ENCODE measurements at places on chromosomes 6 and 20. TPM values are rescaled to one million over a fixed set of nuclear protein-coding genes. Genes with fewer than 3 reads are reported as not detected.

The DZANK1 gene
- 2.4 TPM for total RNA-seq

The MEI4 gene
- total RNA-seq = not detected

The RIPPLY2 gene
- total RNA-seq = not detected

The CCDC170 gene
- total RNA-seq = not detected

The ABHD16B gene
- total RNA-seq = not detected

The PLCB1 gene
- 0.56 TPM for total RNA-seq

The RXRB gene
- total RNA-seq = 46.6 TPM

The RIMS1 gene
- total RNA-seq = not detected

The LTB gene
- 89.3 TPM for total RNA-seq

The C6orf163 gene
- total RNA-seq = 2.7 TPM

The ACTL10 gene
- 1.2 TPM for total RNA-seq

The BTNL2 gene
- not detected for total RNA-seq

The SYNGAP1 gene
- total RNA-seq = 70.5 TPM

The PAQR8 gene
- 11.4 TPM for total RNA-seq

The UNC5CL gene
- total RNA-seq = 2.8 TPM

The CD40 gene
- 8.8 TPM for total RNA-seq

The STX16 gene
- total RNA-seq = 135 TPM

GRCh38 chr20:21509597-21510371, 4.1 kb downstream of the NKX2-2 start:
- DNase-seq = no peak

GRCh38 chr20:19260412-19261090, 48.1 kb downstream of the SLC24A3 start:
- no peak for DNase-seq

DNA sequence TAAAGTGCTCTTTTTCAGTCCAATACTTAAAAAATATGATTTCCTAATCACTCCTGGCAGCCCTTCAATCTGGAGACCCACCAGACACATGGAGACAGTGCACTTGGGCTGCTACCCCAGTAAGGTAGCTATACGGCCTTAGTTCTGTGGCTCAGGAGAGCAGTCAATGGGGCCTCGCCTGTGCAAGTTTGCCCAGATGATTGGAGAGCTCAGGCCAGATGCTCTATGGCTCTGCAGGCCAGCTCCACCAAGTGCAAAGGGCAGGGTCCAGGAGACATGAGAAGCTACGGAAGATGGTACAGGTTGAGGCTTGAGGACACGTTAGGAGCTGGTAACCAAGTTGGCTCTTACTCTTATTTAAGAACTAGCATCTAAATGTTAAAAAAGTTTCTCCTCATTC, 30.7 kb downstream of the STK38 start:
- no peak for DNase-seq

DNA sequence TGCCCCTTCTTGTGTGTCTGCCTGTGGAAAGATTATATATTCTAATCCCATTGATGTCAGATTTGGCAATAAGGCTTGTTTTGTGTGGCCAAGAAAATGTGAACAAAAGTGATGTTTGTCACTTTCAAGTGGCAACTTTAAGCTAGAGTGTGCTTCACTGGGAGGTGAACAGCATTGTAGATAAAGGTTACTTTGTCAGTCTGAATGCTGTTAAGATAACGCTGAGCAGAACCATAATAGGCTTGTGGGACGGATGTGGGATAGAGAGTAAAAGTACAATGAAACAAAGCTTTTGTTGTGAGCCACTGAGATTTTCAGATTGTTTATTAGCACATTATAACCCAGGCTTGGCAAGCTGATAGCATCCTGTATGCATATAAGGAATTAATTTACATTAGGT, 303.8 kb upstream of the MAN1A1 start:
- DNase-seq = no peak

DNA sequence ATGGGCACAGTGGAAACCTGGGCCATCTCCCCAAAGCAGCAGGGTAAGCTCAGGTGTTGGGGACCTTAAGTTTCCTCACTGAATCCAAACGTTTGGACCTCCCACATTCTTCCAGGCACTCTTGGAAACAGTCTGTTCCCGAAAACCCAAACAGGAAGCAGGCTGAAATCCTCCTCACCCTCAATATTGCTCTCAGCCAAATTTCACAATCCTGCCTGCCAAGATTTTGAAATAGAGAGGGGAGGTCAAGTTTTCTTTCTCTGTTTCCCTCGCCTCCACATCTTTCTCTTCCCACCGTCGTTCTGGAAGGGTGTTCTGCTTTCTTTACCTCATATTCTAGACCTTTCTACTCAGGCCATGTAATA, 392.0 kb upstream of the SASH1 start:
- no peak for DNase-seq

GRCh38 chr6:157265186-157265585, 58.1 kb downstream of the TMEM242 start:
- no peak for DNase-seq

GRCh38 chr6:89270951-89271721, 44.0 kb downstream of the GABRR2 start:
- DNase-seq = no peak

- no peak for DNase-seq
Measured at GRCh38 chr6:19501737-19502245, 335.4 kb upstream of the ID4 start.

DNA sequence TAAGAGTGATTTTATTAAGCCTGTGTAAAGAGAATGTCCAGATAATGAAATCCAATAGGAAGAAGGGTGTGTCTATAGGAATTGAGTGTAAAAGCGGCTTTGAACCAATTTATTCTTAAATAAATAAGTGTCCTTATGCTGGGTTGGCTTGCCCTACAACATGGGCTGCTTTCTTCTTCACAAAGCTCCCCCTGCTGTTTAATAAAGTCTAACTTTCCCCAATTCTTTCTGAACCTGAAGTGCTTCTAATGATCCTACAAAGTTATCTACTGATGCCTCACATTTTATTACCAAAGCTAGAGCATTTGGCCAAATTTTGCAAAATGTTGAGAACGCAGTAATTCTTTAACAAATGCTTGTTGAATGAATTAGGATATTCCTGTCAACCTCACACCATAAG, 36.3 kb upstream of the SIRT5 start:
- no peak for DNase-seq

- DNase-seq = no peak
Measured at GRCh38 chr6:112680091-112680490, 333.0 kb downstream of the RFPL4B start.

DNA sequence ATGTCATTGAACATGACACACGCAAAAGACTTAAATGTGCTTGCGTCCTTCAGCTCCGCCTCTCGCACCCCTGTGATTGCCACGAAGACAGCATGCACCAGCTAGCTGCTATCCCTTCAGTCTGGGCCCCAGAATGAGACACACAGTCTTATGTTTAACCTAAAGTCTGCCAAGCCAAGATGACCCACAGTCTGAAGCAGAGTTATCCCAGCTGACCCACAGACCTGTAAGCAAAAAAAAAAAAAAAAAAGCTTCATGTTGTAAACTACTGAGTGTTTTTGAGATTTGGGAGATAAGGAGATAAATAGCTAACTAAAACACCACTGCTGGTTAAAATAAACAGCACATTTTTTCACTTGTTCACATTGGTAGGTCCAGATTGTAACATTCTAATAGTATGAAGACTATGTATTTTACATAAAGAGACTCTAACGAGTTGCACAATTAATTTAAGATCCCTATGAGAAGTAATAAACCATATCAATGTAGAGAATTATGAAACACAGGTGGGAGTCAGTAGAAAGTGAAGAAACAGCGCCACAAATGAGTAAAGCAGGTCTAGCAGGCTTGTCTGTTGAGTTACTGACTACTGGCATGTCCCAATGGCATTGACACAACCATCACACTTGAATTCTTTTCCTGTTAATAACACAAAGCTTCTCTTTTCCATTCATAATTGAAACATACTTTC, 47.4 kb upstream of the CCDC28A start:
- DNase-seq = no peak

DNA sequence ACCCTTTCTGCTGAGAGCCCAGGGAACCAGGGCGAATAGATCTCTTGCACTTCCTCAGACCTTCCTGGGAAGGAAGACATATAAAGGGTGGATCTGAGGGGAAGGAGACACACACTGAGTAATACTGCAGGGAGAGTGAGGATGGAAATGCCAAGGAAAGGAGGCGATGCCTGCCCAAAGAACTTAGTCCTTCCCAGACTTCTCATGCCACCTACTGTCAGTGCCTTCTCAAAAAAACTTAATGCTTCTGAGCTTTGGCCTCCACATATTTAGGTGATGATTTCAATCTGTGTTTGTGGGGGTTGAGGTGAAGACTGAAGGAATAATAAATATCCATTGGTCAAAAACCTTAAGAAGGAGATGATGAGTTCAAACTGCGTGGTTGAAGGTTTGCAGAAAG, 9.7 kb downstream of the BTN3A1 start:
- no peak for DNase-seq

DNA sequence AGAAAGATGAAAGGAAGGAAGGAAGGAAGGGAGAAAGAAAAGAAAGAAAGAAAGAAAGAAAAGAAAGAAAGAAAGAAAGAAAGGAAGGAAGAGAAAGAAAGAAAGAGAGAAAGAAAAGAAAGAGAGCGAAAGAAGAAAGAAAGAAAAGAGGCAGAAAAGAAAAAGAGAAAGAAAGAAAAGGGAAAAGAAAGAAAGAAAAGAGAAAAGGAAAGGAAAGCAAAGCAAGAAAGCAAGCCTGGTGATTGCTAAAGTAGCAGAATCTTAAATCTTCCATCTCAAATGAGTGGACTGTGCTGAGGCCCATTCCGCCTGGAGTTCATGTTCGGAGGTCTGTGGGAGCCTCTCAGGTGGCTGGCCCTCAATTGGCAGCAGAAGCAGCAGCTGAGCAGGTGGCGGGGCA, 148.4 kb downstream of the TFAP2A start:
- no peak for DNase-seq

- DNase-seq = no peak
Measured at GRCh38 chr6:80457439-80457933, 351.0 kb downstream of the BCKDHB start.

- DNase-seq = no peak
Measured at GRCh38 chr20:37501940-37502339, 19.1 kb upstream of the NNAT start.

GRCh38 chr6:53894091-53894490, 99.3 kb downstream of the LRRC1 start:
- peak; percentile 35 for DNase-seq

- no peak for DNase-seq
Measured at GRCh38 chr20:17706632-17707031, 6.9 kb downstream of the BANF2 start.

DNA sequence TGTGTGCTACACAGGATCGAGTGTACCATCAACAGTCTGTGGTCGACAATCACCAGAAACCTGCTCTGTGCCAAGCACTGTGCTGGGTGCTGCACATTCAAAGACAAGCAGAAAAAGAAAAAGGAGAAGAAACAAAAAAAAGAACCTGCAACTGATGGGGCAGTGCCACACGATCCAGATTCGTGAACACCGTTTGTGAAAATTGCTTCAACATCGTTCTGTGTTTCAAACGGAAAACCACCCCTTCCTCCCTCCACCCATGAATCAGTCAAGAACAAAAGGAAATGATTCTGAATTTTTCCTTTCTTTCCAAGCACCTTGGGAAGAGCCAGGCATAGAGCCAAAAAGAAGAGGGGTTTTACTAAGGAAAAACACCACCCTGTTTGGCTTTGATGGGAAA, 129.2 kb upstream of the ARID1B start:
- no peak for DNase-seq

GRCh38 chr6:70957284-70957617, 391 bp upstream of the B3GAT2 start:
- DNase-seq = no peak

- DNase-seq = no peak
Measured at GRCh38 chr6:67884442-67884841, 750.6 kb upstream of the ADGRB3 start.

DNA sequence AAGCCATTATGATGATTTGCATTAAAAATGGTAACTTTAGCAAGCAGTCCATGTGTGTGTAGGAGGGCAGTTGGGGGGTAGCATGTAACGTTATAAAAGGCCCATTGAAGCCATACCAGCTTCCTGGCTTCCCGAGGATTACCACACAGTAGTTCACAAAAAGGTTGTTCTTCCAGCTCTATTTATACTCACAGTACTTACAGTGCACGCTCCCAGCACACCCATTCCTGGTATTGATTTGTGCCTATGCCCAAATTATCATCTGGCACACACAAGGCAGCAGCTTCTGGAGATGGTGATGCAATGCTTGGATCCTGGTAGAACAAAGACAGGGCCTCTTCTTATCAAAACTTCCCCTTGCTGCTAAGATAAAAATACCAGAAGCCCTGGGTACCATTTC, 436.8 kb downstream of the HAO1 start:
- DNase-seq = no peak

DNA sequence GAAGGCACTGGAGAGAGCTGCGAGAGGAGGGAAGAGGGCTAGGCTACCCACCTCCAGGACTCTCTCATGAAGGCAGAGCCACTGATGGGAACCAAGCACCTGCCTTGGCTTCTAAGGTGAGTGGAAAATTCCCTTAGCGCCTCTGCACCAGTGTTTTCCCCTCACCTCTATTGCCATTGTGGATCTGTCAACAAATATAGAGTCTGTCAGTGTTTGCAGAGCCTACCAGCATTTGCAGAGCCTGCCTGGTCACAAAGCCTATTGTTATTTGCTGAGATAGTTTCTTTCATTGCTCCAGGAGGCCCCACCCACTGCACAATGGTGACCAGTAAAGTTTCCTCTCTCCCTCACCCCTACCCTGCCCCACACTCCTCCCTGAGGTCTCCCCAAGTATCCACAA, 141.9 kb downstream of the MRPL14 start:
- no peak for DNase-seq

GRCh38 chr6:158314737-158315136, 2.5 kb downstream of the TULP4 start:
- no peak for DNase-seq

- DNase-seq = no peak
Measured at GRCh38 chr6:146354451-146354850, 189.2 kb upstream of the RAB32 start.

DNA sequence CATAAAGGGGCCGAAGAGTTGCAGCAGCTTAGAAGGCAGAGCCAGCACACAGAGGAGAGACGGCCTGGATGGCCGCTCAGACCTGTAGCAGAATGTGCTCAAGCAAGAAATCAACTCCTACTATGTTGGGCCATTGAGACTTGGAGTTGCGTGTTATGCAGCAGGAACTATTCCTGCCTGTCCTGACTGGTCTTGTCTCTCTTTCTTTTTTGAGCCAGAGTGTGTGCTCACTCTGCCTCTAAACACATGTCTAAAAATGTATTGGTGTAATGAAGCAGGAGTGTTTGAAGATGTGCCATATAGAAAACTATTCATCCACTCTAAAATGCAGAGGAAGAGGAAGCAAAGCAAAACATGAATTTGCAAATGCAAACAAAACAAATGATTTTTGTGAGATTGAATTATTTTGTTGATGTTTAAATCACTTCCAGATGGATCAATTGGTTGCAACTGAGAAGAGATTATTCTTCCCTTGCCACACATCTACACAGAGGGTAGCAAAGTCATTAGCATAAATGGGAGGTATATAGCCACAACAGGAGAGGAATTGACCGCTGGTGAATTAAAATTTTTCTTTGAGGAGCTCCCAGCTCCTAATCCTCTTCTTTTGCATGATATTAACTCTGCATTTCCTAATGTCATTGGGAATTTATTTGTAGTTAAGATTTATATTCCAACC, 20.4 kb upstream of the SYNJ2 start:
- no peak for DNase-seq

- no peak for DNase-seq
Measured at GRCh38 chr20:45115829-45116228, 855 bp upstream of the WFDC5 start.

- no peak for DNase-seq
Measured at GRCh38 chr6:17494919-17495318, 101.5 kb downstream of the CAP2 start.

GRCh38 chr6:158815907-158816306, 3.3 kb downstream of the EZR start:
- DNase-seq = no peak

- DNase-seq = no peak
Measured at GRCh38 chr6:41170547-41171160, 7.7 kb upstream of the TREM2 start.

Measured in activated naive CD4-positive, alpha-beta T cell treated with anti-CD3 and anti-CD28 coated beads, Interleukin-2, amount 50 U/mL, for 72 hours (primary cell).